ENCODE measurements at places on chromosomes 11 and 22.

DNA sequence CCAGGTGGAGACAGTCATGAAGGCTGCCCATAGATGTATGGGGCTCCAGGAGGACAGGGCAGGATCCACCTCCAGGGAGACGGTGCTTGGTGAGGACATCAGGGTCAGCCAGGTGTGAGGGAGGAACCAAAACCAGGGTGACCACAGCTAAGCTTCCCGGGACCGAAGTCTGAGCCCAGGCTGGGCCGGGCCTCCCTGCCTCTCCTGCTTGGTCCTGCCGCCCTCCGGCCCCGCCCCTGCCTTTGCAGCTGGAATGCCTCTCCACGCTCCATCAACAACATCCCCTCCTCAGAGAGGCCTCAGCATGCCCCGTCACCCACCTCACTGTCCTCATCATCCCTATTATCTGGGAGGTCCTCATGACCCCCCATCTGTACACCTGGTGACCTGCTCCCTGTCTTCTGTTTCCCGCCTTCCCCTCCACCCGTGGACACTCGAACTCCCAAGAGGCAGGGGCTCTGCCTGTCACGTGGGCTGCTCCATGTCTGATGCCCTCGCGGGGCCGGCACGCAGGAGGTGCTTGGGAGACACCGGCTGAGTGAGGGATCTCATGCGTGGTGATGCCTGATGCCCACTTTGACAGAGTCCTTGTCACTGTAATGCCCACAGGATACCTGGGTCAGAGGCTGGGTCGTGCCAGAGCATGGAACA lies 59.4 kb downstream of the RTL6 start:
- no peak for DNase-seq

- peak; percentile 38 for DNase-seq
These were observed 4.2 kb upstream of the SCARF2 start for GRCh38 chr22:20441631-20442484.

DNA sequence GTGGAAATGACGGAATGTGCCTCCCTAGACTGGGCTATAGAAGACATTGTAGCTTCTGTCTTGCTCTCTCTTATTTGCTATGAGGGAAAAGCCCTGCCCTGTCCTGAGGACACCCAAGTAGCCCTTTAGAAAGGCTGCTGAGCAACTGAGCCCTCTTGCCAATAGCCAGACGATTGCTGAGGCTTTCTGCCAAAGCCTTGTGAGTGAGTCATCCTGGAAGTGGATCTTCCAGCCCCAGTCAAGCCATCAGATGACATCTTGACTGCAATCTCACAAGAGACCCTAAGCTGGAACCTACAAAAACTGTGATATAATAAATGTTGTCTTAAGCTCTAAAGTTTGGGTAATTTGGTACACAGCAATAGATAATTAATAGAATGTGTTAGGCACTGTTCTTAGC lies 3.9 kb upstream of the TRAF6 start:
- DNase-seq: no peak

DNA sequence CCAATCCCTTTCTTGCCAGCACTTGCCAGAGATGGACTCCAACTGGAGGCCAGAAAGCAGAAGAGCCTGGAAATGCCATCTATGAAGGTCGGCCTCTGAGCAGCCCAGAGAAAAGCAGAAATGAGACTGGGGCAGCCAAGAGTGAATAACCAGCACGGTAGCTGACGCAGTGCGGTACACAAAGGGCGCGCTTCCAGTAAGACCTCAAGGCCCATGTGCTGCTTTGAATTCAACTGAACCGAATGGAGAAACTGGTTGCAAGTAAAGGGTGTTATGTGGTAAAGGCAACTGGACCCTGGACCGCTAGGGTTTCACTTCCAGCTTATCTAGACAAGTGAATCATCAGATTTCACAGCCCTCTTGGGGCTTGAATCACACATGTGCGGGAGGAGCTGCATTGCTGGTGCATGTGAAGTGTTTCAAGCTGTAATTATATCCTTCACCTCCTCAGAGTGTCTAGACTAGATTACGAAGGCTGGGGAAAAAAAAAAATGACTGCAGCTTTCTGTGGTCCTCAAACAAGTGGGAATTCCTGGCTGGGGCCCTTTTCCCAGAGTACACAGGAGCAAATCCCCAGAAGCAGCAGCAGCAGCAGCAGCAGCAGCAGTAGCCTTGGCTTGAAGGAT lies 128.9 kb downstream of the CCDC34 start:
- DNase-seq: peak; percentile 100

GRCh38 chr22:23500508-23501260 lies 79.4 kb downstream of the IGLL1 start:
- DNase-seq: no peak

DNA sequence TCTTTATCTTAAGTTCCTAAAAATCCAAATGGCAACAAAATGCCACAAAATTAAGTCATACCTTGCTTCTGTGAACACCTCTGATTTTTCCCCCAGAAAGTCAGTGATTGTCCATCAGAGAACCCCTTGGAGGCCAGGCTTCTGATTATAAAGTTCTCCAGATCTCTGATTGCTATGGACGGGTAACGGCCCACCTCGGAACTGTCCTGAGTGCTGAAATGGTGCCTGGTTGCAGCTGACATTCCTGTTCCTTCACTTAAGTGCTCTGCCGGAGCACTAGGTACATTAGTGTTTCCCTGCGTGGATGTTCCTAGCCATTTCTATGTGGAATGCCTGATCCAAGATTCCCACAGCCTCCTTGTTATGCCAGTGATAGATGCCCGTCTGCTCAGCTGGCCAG lies 85.0 kb downstream of the CHST1 start:
- peak; percentile 32 for DNase-seq

DNA sequence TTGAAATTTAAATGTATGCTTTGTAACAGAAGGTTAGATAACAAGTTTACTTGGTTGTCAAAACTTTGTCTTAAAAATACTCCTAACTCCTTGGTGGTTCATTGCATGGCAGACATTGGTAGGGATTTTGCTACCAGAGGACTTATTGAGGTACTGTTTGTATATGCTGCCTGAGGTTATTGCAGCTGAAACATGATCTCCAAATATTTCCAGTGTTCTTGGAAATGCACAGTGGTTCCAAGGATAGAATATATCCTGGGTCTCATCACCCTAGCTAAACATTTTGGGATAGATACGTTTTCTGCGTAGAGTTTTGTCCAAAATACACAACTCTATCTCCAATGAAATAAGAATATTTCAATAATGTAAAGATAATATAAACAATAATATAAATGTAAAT lies 109.2 kb downstream of the RAB38 start:
- no peak for DNase-seq

DNA sequence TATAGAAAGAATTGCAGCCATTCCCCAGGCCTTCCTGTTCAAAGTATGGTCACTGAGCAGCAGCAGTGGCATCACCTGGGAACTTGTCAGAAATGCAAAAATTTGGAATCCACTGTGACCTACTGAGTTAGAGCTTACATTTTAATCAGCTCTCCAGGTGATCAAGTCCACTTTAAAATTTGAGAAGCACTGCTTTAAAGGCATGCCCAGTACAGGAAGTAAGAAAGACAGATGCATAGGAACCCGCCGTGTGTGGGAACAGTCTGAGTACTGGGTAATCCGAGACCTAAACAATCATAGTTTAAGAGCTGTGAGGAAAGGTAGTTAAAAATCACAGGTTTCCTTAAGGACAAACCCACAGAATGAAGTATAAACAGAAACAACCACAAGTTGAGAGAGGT lies 462.4 kb downstream of the RAB38 start:
- DNase-seq: no peak

DNA sequence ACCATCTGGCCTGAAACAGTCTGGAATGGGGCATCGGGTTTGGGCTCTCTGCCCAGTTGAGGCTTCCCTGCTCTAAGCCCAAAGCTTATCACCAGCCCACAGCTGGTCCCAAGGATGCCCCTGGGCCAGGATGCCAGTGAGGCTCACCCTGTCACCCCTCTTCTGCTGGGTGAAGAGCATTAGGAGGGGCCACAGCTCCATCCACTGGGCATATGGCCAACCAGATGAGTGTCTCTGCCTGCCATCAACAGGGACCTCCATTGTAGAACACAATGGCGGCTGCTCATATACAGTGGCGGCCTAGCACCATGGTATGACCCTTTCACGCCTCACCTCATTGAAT lies 5.6 kb downstream of the CHST1 start:
- DNase-seq: no peak

DNA sequence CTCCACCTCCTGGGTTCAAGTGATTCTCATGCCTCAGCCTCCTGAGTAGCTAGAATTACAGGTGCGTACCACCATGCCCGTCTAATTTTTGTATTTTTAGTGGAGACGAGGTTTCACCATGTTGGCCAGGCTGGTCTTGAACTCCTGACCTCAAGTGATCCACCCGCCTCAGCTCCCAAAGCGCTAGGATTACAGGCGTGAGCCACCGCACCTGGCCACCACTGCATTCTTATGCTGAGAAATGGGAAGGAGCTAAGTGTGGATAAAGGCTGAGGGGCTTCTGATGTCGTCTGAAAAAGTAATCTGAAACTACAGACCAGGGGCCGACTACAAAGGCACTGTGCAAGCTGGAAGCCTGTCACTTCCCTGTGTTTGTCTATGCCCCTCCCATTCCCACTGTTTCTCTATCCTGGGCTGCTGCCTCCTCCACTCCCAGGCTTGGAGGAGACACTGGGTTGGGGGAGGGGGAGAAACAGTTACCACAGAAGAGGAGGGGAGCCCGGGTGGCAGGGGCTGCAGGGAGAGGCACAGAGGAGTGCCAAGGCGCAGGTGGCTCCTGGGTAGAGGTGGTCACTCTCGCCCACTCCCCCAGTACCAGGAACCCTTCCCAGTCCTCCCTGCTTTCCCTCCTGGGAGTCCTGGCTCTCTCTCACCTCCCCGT lies 2.9 kb upstream of the MTA2 start:
- DNase-seq: no peak

GRCh38 chr22:28232204-28232603 lies 313.1 kb upstream of the PITPNB start:
- no peak for DNase-seq

DNA sequence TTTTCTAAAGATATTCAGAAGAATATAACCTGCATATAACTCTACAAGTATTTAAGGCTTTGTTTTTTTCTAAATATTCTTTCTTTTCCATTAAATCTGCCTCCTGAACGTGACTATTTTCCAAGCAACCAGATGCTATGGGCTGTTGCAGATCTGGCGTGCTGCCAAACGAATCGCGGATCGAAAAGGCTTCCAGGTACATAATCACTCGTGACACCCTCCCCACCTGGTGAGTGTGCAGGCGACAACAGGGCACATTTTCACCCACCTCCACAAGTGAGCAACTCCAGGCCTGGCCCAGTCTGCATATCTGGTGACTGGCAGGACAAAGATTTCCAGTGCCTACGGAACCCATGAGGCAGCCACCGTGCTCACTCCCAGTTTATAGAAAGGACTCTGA lies 660.1 kb downstream of the OPCML start:
- DNase-seq: no peak

GRCh38 chr11:112525270-112525669 lies 264.6 kb upstream of the PLET1 start:
- DNase-seq: no peak

- DNase-seq: no peak
These were observed 72.4 kb downstream of the KIAA1671 start for GRCh38 chr22:25024895-25025294.

- DNase-seq: peak; percentile 24
These were observed 63.4 kb downstream of the RCN1 start for GRCh38 chr11:32154275-32154674.

- DNase-seq: no peak
These were observed 110.5 kb downstream of the KCNQ1 start for GRCh38 chr11:2555336-2555735.

DNA sequence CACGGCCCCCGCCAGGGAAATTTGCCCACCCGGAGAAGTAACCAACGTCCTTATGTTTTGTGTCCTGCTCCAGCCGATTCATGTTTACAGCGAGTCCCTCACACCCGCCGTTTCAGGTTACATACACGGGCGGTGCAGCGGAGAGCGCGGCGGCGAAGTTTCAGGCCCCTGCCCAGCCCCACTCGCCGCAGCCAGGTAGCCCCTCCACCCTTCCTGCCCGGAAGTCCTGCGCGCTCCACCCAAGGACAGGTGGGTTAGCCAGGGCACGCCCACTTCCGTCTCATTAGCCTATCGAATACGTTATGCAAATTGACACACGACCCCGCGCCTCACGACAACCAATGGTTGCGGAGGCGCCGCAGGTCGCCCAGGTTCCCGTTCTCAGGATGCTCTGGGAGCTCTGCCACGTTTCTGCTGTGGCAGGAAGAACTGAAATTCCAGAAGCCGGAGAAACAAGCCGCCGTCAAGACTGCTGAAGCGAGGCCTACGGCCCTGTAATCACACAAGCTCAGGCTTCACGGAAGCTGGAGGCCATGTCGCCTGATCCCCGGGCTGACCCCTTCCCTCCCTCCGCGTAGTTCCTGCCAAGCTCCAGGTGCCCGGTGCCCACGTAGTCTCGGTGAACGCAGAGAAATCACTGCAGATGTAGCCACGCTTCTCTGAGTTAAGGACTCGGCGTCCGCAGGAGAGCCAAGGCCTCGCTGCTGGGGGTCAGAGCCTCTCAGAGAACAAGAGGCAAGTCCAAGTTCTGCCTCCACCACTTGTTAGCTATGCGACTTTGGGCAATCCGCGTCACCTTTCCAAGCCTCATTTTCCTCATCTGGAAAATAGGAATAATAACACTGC lies 22.4 kb upstream of the MYH9 start:
- DNase-seq: no peak

GRCh38 chr11:71117311-71117710 lies 135.1 kb downstream of the SHANK2 start:
- no peak for DNase-seq

DNA sequence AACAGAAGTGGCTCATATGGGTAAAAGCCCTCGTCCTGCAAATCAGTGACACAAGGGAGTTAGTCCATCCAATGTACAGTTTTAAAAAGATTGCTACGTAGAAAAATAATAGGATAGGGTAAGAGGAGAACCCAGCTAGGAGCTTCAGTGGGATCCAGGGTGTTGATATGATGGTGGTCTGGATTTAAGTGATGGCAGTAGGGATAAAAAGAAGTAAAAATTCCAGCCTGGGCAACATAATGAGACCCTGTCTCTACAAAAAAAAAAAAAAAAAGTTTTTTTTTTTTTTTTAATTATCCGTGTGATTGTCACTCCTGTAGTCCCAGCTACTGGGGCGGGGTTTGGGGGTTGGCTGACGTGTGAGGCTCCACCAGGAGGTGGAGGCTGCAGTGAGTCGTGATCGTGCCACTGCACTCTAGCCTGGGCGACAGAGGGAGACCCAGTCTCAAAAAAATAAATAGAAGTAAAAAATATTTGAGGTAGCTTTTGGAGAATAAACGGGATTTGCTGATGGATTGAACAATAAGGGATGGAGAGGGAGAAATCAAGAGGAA lies 7.0 kb upstream of the L3MBTL2 start:
- DNase-seq: no peak

GRCh38 chr22:38312261-38312800 lies 4.9 kb downstream of the CSNK1E start:
- DNase-seq: no peak

- DNase-seq: no peak
These were observed 79.4 kb downstream of the ZC3H12C start for GRCh38 chr11:110172468-110173065.

Measured in MV-4-11 (cell line).